WTC11 (cell line): ENCODE measurements at places on chromosomes 7 and 10.
A peak's percentile ranks its signal among the peaks of the same experiment; 100 is the strongest.

GRCh38 chr7:96430356-96430755, 108.5 kb upstream of the SLC25A13 start:
- H3K27me3 ChIP-seq = no peaks in the 10 kb centered on the region
- no peak for DNase-seq
- 0 out of 2 replicates have a peak, but pooled peaks cover 3% of the 10 kb centered on the region for H3K4me1 ChIP-seq
- no peak overlapping the region for H3K27ac ChIP-seq
- no peaks in the 10 kb centered on the region for H3K36me3 ChIP-seq

- H3K4me1 ChIP-seq = 0 out of 2 replicates have a peak, but pooled peaks cover 3% of the 10 kb centered on the region
- H3K27ac ChIP-seq = no peak overlapping the region
- no peaks in the 10 kb centered on the region for H3K36me3 ChIP-seq
- 0 out of 2 replicates have a peak, but pooled peaks cover 2% of the 10 kb centered on the region for H3K27me3 ChIP-seq
- no peak overlapping the region for H3K4me3 ChIP-seq
Observed at GRCh38 chr7:46513447-46513848, 592.4 kb upstream of the IGFBP3 start.

GRCh38 chr7:24318326-24318725, 34.3 kb downstream of the NPY start:
- peaks cover 49% of the 10 kb centered on the region for H3K4me1 ChIP-seq
- peak; percentile 41 for DNase-seq
- no peaks in the 10 kb centered on the region for H3K36me3 ChIP-seq
- no peak overlapping the region for H3K4me3 ChIP-seq

DNA sequence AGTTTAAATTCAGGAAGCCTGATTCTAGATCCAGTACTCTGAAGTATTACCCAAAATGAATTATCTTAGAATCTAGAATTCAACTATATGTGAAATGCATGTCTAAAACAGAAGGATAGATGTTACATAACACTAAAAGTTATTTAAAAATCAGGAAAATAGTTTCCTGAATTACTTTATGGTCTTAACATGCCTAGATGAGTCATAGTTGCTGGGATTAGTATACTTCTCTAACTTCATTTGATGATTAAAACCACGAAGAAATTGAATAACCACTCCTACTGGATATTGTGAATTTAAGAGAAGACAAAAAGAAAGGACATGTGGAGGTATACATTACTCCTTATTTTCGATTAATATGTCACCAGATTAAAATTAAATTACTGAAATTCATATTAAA, 65.5 kb downstream of the ATAD1 start:
- no peak for DNase-seq
- peaks cover 22% of the 10 kb centered on the region for H3K4me1 ChIP-seq
- H3K27ac ChIP-seq = no peak overlapping the region
- peaks cover 26% of the 10 kb centered on the region for H3K36me3 ChIP-seq
- no peaks in the 10 kb centered on the region for H3K27me3 ChIP-seq
- no peak overlapping the region for H3K4me3 ChIP-seq

- peak overlapping the region; percentile 73 for H3K27ac ChIP-seq
- H3K36me3 ChIP-seq = peaks cover 6% of the 10 kb centered on the region
Observed at GRCh38 chr7:50693455-50694130, 89.1 kb downstream of the GRB10 start.

- no peak overlapping the region for H3K4me3 ChIP-seq
- no peak overlapping the region for H3K27ac ChIP-seq
- no peak for DNase-seq
- 0 out of 2 replicates have a peak, but pooled peaks cover 4% of the 10 kb centered on the region for H3K36me3 ChIP-seq
- H3K27me3 ChIP-seq = no peaks in the 10 kb centered on the region
Observed at GRCh38 chr7:36589391-36589790, 134.9 kb downstream of the AOAH start.

DNA sequence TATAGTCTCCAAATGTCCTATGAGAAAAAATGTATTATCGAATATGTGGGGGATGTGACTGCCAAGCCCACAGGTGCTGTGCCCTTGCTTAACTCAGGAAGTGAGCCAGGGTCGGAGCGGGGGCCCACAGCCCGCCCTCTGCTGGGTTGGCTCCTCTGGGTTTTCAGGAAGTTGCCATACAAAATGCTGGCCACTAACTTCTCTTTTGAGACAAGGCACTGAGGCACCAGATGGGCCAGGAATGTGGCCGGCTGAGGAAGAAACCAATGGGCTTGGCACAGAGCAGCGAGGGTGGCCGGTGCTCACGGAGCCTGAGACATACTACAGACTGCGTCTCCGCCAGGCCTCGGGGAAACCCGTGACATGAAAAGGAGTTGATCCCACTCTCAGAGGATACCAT, 58.9 kb downstream of the FAM53B start:
- no peak overlapping the region for H3K4me3 ChIP-seq
- no peaks in the 10 kb centered on the region for H3K27me3 ChIP-seq
- H3K36me3 ChIP-seq = peaks cover 15% of the 10 kb centered on the region
- DNase-seq = no peak
- peaks cover 18% of the 10 kb centered on the region for H3K4me1 ChIP-seq

- H3K4me1 ChIP-seq = no peaks in the 10 kb centered on the region
- H3K36me3 ChIP-seq = no peaks in the 10 kb centered on the region
- no peak overlapping the region for H3K27ac ChIP-seq
- no peak overlapping the region for H3K4me3 ChIP-seq
Observed at GRCh38 chr10:104631946-104632345, 9.1 kb upstream of the SORCS3 start.

DNA sequence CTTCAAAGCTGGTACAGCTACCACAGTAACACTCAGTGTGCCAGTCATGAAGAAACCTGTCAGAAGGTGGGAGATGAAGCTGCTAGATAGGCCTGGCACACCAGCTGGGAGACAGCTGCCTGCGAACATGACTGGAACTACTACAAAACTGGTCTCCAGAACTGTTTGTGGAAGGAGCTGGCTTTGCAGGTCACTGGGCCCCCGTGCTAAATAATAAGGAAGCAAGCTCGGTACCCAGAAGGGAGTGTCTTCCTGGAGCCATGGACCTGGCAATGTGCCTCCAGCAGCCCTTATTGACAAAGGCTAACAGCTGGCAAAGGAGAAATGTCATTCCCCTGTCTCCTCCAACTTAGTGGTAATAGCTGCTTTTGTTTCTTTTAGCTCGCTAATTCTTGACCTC, 1217.6 kb upstream of the LRRN3 start:
- no peaks in the 10 kb centered on the region for H3K4me1 ChIP-seq
- no peak overlapping the region for H3K27ac ChIP-seq
- no peaks in the 10 kb centered on the region for H3K27me3 ChIP-seq
- DNase-seq = no peak
- H3K4me3 ChIP-seq = no peak overlapping the region

DNA sequence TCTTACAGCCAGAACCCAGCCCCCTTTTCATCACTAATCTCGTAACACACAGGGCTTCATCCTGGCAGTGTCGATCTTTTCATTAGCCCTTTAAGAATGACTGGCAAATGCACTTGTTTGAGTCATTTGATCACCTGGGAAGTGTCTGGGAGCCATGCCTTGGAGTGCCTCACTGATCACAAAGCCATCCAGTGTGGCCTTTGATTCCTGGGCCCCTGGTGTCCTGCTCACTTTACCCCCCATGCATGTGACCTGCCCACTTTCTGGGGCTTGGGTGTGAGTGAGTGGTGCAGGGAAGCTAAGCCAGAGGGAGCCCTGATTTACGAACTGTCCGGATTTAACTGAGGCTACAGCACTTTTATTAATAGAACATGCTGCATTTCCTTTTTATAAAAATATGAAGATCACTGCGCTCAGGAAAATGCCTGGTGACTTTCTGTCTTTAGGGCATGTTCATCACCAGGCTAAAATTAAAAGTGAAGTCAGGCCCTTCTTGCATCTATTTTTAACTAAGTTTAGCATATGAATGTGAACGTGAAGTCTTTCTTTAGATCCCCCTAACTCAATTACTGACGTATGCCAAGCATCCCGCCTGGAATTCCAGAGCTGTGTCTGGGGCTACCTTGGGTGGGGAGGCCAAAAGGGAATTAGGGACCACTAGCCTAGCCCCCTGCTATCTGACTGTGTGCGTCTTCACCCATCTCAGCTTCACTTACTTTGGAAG, 23.6 kb downstream of the RBM20 start:
- H3K4me1 ChIP-seq = peaks cover 35% of the 10 kb centered on the region
- no peak overlapping the region for H3K27ac ChIP-seq
- peaks cover 67% of the 10 kb centered on the region for H3K27me3 ChIP-seq
- H3K4me3 ChIP-seq = peak overlapping the region; percentile 46
- H3K36me3 ChIP-seq = no peaks in the 10 kb centered on the region
- DNase-seq = peak; percentile 46

- H3K27me3 ChIP-seq = peaks cover 18% of the 10 kb centered on the region
- no peak overlapping the region for H3K4me3 ChIP-seq
- no peak for DNase-seq
Observed at GRCh38 chr7:143243111-143243510, 20.1 kb upstream of the GSTK1 start.

DNA sequence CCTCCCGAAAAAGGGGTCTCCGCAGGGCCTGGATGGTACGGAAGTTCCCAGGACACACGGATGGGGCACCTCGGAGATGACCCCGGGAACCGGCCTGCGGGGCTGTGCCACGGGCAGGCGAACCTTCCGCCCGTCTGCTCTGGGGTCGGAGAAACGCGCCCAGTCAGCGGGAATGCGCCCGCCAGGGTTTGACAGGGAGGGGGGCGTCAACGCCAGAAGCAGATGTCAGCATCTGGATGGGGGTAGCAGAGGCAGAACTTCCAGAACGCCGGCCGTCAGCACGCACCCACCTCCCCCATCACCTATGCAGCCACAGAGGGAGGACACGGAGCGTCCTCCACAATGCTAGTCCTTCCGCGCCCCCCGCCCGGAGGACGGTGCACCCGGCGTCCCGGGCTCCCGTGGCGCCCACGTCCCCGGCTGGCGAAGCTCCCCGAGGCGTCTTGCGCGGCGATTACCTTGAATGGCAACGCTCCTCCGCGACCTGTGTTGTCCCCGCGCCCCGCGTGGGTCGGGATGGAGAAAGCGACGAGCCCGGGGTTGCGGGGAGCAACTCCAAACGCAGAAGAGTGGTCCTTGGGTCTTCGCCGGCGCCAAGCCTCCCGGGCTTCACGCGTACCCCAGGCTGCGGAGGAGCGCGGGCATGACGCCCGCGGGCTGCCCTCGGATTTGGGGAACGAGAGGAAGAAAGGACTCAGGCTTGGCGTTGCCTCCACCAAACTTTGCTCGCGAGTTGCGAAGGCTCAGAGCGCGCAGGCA, 561 bp downstream of the FGFR2 start:
- H3K4me3 ChIP-seq = peak overlapping the region; percentile 99
- no peak overlapping the region for H3K27ac ChIP-seq
- DNase-seq = peak; percentile 51
- H3K36me3 ChIP-seq = peaks cover 19% of the 10 kb centered on the region
- H3K4me1 ChIP-seq = peaks cover 67% of the 10 kb centered on the region

DNA sequence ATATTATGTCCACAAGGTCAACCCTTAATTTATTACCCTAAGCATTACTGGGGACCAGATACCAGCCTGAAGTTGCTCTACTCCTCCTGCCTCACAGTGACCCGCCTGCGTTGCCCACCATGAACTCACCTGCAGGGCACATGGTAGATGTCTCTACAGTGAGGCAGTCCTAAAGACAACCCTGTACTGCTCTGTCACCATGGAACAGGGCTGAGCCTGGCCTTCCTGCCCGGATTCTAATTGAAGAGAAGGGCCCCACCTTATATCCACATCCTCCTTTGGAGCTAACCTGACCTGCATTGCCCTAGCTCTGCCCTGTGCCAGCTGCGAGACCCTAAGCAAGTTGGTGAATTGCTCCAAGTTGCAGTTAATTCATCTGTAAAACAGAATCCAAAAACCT, 4.1 kb downstream of the SH3PXD2A start:
- no peaks in the 10 kb centered on the region for H3K36me3 ChIP-seq
- H3K4me3 ChIP-seq = no peak overlapping the region
- peaks cover 35% of the 10 kb centered on the region for H3K4me1 ChIP-seq
- H3K27me3 ChIP-seq = peaks cover 26% of the 10 kb centered on the region
- DNase-seq = no peak

DNA sequence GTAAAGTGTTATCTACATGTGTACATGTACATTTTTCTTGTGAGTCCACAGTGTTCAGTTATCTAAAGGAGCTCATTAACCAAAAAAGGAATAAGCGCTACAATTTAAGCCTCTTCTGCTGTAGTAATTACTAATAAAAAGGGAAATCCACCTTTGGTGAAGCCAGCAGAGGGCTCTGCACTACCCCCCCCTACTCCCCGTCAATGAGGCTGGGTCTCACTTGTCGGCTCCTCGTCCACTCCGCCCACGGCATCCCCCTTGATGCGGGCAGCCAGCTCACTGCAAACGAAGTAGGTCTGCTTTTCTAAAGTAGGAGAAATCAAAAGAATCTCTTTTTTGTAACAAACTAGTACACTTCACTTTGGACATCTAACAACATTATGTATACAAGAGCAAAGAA, 4.7 kb upstream of the WASHC2A start:
- no peaks in the 10 kb centered on the region for H3K36me3 ChIP-seq
- no peaks in the 10 kb centered on the region for H3K4me1 ChIP-seq
- DNase-seq = peak; percentile 13
- no peak overlapping the region for H3K27ac ChIP-seq

GRCh38 chr7:155997431-155998327, 185.4 kb upstream of the SHH start:
- H3K27me3 ChIP-seq = no peaks in the 10 kb centered on the region; the same call in none of the 2 replicates
- no peak for DNase-seq
- no peak overlapping the region for H3K27ac ChIP-seq
- H3K36me3 ChIP-seq = peaks cover 48% of the 10 kb centered on the region

GRCh38 chr7:30090111-30090510, 44.7 kb upstream of the MTURN start:
- H3K27ac ChIP-seq = 0 out of 2 replicates have a peak overlapping the region, but pooled peaks have one; percentile 4
- no peaks in the 10 kb centered on the region for H3K27me3 ChIP-seq
- H3K36me3 ChIP-seq = peaks cover 19% of the 10 kb centered on the region
- DNase-seq = no peak
- H3K4me3 ChIP-seq = no peak overlapping the region
- H3K4me1 ChIP-seq = peaks cover 4% of the 10 kb centered on the region

DNA sequence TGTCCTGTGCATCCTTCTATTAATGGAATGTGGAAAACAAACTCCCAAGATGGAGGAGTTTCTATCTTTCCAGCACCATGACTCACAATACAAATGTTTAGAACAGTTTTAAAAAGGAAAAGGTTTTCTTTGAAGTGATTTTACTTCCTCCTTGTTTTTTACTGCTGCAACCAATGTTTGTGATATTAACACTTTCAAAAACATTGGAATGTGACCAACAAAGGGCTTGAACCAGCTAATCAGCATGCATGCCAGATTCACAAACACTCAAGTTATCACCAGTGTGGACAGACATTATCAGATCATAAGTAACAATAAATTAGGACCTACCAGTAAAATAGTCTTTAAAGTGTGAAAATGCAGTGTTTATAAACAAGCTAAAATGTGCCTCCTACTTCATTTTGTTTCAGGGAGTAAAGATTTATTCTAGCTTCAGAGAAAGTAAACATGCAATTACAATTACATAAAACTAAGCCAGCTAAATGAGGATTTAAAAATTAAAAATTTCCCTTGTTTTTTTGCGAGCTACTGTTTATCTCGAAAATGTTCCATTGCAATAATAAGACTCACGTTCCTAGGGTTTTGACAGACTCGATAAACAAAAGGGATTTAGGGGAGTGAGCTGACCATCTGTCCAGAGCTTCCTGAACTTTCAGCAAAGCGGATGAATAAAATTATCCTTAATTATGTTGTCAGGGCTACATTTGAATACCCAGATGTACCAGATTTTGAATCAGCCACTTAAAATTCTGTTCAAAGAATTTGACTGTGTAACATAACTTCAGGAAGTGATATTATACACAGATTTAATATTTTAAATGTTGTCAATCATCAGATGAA, 29.8 kb downstream of the CPVL start:
- peaks cover 39% of the 10 kb centered on the region for H3K4me1 ChIP-seq
- no peak overlapping the region for H3K27ac ChIP-seq
- no peak overlapping the region for H3K4me3 ChIP-seq
- H3K27me3 ChIP-seq = no peaks in the 10 kb centered on the region; the same call in 1 of the 2 replicates
- peaks cover 3% of the 10 kb centered on the region for H3K36me3 ChIP-seq

GRCh38 chr10:14312014-14312413, 18.7 kb downstream of the FRMD4A start:
- peaks cover 22% of the 10 kb centered on the region for H3K4me1 ChIP-seq
- H3K4me3 ChIP-seq = no peak overlapping the region
- peaks cover 9% of the 10 kb centered on the region for H3K27me3 ChIP-seq
- H3K27ac ChIP-seq = no peak overlapping the region
- H3K36me3 ChIP-seq = no peaks in the 10 kb centered on the region
